NCI-H1417 treated with DMSO at 0.1 percent for 48 hours (cell line): ENCODE measurements at places on chromosomes 1 and 21.

DNA sequence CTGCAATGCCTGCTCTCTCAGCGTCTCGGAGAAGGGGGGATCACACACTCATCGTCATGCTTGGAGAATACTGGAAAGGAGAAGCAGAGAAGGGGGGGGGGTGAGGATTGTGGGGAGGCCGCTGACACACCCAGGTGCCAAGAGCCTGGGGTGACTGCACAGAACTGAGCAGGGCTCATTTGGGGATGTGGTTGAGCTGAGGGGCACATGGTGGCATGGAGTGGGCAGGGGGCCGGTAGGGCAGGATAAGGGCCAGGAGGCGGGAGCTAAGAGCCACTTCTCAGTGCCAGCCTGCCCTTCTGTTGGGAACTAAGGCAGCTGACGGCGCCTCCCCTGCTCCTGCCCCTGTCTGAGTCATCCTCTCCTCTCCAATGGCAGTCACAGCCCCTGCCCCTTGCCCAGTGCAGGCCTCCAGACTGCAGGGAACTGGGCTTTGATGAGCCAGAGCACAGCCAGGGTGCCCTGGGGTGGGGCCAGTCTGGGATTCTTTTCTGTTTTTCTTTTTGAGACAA, 27.2 kb downstream of the MRPL37 start:
- DNase-seq = no peak

DNA sequence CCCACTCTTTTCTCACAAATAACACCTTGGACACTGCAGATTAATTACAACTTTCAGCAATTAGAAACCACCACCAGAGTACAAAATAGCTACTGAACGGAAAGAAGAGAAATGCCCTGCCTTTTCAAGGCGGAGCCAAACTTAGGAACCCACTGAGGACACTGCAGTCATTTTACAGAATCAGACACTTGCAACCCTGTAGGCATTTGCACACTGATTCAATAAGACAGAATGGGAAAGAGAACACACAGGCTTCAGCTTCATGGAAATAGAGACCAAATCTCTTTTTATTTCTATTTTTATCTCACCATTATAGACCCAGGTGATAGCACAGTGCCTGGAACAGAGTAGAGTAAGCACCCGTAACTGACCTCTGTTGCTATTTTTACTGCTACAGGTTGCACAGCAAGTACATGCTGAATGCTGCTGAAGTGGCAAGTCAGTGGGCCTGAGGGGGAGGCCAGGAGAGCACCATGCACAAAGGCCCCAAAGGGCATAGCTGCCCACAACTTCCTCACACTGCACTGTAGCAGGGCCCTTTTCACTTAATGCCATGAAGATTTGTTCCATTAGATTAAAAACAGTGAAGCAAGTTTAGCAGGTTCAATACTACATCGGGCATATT, 50.7 kb upstream of the EDARADD start:
- DNase-seq = no peak

DNA sequence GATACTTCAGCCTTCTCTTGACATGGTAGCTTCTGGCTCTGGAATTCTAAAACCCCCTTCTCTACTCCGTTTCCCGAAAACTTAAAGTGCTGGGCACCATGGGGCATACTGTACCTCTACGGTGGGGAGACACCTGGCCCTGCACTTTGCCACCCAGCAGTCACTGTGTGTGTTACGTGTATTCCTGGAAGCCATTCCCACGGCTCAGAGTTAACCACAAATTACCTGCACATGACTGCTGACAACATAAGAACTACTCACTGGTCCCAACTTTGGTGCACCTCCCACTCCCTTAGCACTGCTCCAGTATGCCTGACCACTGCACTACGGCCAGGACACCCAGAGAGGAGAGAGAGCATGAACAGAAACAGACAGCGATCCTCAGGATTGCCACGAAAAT, 29.4 kb upstream of the TMPRSS2 start:
- no peak for DNase-seq

- peak; percentile 9 for DNase-seq
Measured at GRCh38 chr1:80217377-80217986, 1211.0 kb upstream of the ADGRL4 start.

- no peak for DNase-seq
Measured at GRCh38 chr1:145827966-145828365, 4.0 kb downstream of the POLR3C start.

GRCh38 chr1:32539584-32540571, 651 bp downstream of the ZBTB8A start:
- DNase-seq = no peak

- no peak for DNase-seq
Measured at GRCh38 chr1:21289700-21290545, at the start of gene ECE1. Gene ECE1, minus strand, starts transcription at chr1:21290463. Its CDS starts 49 bp downstream, at chr1:21290414.

GRCh38 chr1:76079475-76080227, 5.1 kb downstream of the ST6GALNAC3 start:
- peak; percentile 38 for DNase-seq

DNA sequence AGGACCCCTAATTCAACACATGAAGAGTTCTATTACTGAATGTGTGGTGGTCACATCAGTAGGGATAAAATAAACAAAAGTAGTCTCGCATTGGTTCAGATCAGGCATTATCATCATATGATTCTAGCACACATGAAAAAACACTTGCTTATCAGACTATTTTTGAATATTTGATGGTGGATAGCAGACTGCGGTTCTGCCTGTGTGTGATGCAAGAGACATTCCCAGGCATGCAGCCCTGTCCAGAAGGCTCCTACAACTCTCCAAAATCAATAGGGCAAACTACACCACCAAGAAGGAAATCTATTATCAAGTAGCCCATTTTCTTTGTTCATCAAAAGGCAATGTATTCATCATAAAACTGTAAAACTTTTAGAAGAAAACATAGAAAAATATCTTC, 304.7 kb downstream of the DUSP10 start:
- DNase-seq = no peak

- DNase-seq = no peak
Measured at GRCh38 chr1:204191456-204191855, 4.8 kb downstream of the KISS1 start.

DNA sequence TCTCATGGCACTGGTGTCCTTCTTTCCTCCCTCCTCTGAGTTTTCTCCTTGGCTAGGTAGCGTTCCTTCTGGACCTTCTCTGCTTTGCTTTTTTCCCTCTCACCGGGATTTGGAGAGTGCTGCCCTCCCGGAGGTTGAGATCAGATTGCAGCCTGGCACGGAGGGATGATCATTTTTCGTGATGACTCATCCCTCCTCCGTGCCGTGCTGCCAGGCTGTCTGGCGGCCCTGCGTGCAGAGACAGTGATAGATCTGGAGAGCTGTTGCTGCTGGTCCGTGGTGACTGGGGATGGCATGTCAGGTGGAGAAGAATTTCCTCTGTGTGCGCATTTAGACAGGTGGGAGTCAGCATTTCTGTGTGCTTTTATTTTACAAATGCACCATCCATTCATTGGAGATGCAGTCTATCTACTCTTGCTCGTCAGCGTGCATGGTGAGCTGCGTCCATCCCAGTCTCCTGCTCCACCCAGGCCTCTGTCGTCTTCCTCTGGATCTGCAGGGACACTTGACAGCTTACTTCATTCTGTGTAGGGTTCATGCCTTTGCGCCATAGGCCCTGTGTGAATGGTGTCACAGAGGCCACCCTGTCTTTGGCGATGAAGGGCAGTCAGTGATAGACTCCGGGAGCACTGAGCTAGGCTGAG, 104.4 kb downstream of the PCBP3 start:
- DNase-seq = no peak

DNA sequence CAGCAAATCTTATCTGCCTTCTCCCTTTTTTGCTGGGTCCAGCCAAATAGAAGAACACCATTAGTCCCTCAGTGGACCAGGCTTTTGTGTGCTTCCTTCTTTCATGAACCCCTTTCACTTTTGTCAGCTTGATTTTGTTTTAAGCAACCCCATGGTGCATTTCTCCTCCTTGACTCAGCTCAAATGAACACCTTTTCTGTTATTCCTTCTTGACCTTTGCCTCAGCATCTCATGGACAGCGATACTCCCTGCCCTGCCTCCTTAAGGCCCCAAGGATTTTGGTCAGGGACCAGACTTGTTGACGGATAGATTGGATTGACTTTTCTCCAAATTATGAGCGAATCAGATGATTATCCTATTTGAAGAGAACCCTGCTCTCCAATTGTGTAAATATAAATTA, 356.6 kb upstream of the USP24 start:
- DNase-seq = no peak

- DNase-seq = no peak
Measured at GRCh38 chr1:237736372-237737029, 154.2 kb downstream of the ZP4 start.

DNA sequence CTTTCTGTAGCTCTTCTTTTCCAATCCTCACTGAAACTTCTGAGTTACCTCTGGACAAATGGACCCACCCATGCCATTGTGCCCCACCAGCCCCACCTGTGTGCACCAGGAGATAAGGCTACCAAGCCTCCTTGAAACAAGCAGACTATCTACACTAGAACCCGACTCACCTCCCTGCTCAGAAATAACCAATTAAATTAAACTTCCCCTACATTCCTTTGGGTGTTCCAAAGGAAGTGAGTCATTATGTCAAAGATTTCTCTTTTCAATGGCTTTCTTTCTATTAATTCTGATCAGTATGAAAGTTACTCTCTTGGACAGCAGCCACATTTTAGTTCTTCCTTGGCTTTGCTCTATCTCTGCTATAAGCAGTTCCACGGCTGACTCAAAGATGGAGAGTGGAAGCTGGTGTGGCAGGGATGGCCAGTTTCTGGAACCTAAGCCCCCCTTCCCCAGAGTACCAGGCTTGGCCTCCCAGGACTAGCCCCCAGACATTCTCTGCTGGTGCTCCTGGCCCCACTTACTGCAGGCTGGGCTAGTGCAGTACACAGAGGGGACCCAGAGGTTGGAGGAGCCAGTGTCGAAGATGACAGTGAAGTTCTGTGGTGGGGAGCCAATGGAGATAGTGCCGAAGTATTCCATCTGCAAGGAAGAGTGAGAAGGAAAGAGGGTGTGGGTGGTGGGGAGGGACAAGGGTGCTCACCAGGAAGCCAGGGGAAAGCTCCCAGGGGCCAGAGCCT, 1.9 kb downstream of the CTSE start:
- DNase-seq = no peak

- no peak for DNase-seq
Measured at GRCh38 chr1:14954210-14954609, 199.3 kb upstream of the TMEM51 start.

- no peak for DNase-seq
Measured at GRCh38 chr21:25995278-25995677, 175.3 kb downstream of the APP start.

- no peak for DNase-seq
Measured at GRCh38 chr21:24197132-24197643, 1410.1 kb downstream of the MRPL39 start.

GRCh38 chr1:88891951-88892340, 579 bp upstream of the GTF2B start:
- no peak for DNase-seq

DNA sequence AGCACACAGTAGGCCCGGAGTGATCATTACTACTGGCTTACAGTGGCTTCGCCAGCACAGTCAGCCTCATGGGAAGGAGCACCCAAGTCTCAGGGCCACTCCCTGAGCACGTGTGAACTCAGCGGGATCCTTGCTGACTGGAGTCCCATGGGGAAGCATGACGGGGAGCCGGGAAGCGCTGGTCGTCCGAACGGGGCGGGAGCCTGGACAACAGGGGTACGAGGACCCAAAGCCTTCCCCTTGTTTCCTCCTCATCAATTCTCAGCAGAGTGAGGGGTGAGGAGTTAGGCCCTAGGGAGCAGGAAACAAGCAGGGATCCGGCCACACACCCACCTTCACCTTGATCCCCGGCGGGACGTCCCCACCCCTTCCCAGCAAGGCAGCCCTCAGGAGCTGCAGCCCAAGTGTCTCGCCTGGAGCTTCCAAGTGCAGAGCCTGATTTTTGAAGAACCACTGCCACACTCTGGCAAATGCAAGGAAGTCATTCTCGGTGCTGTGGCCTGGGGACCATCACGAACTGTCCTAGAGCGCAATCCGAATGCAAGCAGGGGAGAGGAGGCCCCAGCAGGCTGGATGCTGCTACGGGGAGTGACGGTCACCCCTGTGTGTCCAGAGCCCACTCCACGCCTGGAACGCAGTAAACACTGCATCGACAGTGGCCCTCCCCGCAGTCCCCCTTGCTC, 35.5 kb downstream of the TOMM20 start:
- no peak for DNase-seq
